Thymus (tissue), 14 donors: ENCODE measurements at places on chromosomes 6 and 20. TPM values are rescaled to one million over a fixed set of nuclear protein-coding genes. Genes with fewer than 3 reads are reported as not detected.
A peak's percentile ranks its signal among the peaks of the same experiment; 100 is the strongest.

DNA sequence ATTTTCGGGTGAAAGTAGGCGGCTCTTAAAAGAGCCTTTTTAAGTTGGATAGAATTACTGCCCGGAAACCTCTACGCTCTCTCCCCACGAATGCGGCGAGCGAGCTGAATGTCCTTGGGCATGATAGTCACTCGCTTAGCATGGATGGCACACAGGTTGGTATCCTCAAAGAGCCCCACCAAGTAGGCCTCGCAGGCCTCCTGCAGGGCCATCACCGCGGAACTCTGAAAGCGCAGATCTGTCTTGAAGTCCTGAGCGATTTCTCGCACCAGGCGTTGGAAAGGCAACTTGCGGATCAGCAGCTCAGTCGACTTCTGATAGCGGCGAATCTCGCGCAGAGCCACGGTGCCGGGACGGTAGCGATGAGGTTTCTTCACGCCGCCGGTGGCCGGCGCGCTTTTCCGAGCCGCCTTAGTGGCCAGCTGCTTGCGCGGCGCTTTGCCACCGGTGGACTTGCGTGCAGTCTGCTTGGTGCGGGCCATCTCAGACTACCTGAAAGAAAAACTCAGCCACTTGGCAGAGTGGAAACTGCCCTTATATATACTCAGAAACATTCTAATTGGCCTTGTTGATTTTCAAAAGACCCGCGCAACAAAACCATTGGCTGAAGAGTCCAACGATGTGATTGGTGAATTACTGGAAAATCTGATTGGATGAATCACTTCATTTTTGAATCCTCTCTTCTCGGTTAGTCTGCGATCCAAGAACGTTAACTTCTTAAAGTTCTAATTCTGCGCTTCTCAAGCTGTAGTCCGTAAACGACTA is 93.9 kb upstream of the BTN3A2 start:
- H3K36me3 ChIP-seq = no peaks in the 10 kb centered on the region
- H3K27me3 ChIP-seq = no peaks in the 10 kb centered on the region
- peaks cover 9% of the 10 kb centered on the region for H3K4me1 ChIP-seq

The ETV7 gene
- total RNA-seq = 4.4 TPM

The WFDC10B gene
- not detected for total RNA-seq

The PHF10 gene
- total RNA-seq = 32.4 TPM

GRCh38 chr6:127447780-127448179 is 11.4 kb downstream of the KIAA0408 start:
- H3K4me1 ChIP-seq = no peaks in the 10 kb centered on the region
- H3K27me3 ChIP-seq = no peaks in the 10 kb centered on the region
- no peak overlapping the region for H3K4me3 ChIP-seq
- no peak for DNase-seq
- no peak overlapping the region for H3K27ac ChIP-seq
- no peaks in the 10 kb centered on the region for H3K36me3 ChIP-seq

GRCh38 chr6:106094964-106095335 is 8.8 kb downstream of the PRDM1 start:
- no peaks in the 10 kb centered on the region for H3K36me3 ChIP-seq
- peaks cover 11% of the 10 kb centered on the region for H3K4me1 ChIP-seq
- H3K27me3 ChIP-seq = peaks cover 37% of the 10 kb centered on the region
- no peak overlapping the region for H3K4me3 ChIP-seq

The MUC21 gene
- total RNA-seq = under 0.01 TPM

DNA sequence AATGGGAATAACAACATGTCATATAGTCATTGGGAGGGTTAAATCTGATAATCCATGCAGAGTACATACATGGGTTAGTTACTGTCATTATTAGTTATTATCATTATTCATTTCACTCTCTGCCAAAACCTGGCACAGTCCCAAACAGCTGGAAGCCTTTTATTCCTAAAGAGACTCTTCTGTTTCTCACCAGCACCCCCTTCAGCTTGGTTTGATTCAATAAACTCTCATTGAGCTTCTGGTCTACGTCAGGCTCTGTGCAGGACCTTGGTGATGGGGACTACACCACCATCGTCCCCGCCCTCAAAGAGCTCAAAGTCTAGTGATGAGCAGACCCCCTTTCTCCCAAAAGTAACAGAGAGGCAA is 2.3 kb downstream of the KCNK15 start:
- no peak overlapping the region for H3K4me3 ChIP-seq
- no peak for DNase-seq
- H3K4me1 ChIP-seq = no peaks in the 10 kb centered on the region
- H3K36me3 ChIP-seq = no peaks in the 10 kb centered on the region

- H3K4me3 ChIP-seq = no peak overlapping the region
- no peak for DNase-seq
- peaks cover 12% of the 10 kb centered on the region for H3K4me1 ChIP-seq
Observed at GRCh38 chr6:25175196-25175595, 104.0 kb upstream of the CARMIL1 start.

GRCh38 chr20:61099806-61100205 is 152.3 kb upstream of the CDH4 start:
- no peak for DNase-seq
- H3K36me3 ChIP-seq = no peaks in the 10 kb centered on the region
- no peaks in the 10 kb centered on the region for H3K4me1 ChIP-seq
- no peaks in the 10 kb centered on the region for H3K27me3 ChIP-seq
- H3K27ac ChIP-seq = no peak overlapping the region

DNA sequence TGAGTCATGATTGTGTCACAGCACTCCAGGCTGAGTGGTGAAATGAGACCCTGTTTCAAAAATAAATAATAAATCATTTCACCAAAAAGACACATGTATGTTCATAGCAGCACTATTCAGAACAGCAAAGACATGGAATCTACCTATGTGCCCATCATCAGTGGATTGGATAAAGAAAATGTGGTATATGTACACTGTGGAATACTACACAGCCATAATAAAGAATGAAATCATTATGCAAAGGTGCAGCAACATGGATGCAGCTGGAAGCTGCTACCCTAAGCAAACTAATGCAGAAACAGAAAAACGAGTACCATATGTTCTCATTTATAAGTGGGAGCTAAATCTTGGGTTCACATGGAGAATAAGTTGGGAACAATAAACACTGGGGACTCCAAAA is 33.1 kb downstream of the ZNF451 start:
- H3K36me3 ChIP-seq = peaks cover 2% of the 10 kb centered on the region
- no peaks in the 10 kb centered on the region for H3K27me3 ChIP-seq
- no peaks in the 10 kb centered on the region for H3K4me1 ChIP-seq
- no peak for DNase-seq

The AVP gene
- 0.33 TPM for total RNA-seq

GRCh38 chr6:12403201-12403826 is 113.2 kb downstream of the EDN1 start:
- no peak for DNase-seq
- H3K4me1 ChIP-seq = no peaks in the 10 kb centered on the region

The ZBTB46 gene
- 5.8 TPM for total RNA-seq

The CST4 gene
- total RNA-seq = 0.80 TPM

- no peak overlapping the region for H3K4me3 ChIP-seq
- no peaks in the 10 kb centered on the region for H3K36me3 ChIP-seq
- no peak for DNase-seq
- no peaks in the 10 kb centered on the region for H3K4me1 ChIP-seq
- no peaks in the 10 kb centered on the region for H3K27me3 ChIP-seq
Observed at GRCh38 chr20:60116128-60116909, 158.1 kb downstream of the CDH26 start.

- peak; percentile 63 for DNase-seq
- no peak overlapping the region for H3K4me3 ChIP-seq
- peaks cover 3% of the 10 kb centered on the region for H3K4me1 ChIP-seq
- no peaks in the 10 kb centered on the region for H3K36me3 ChIP-seq
Observed at GRCh38 chr6:25490018-25490801, 161.8 kb upstream of the SCGN start.

- H3K27ac ChIP-seq = no peak overlapping the region
- H3K27me3 ChIP-seq = no peaks in the 10 kb centered on the region
- no peaks in the 10 kb centered on the region for H3K4me1 ChIP-seq
Observed at GRCh38 chr6:124028117-124028516, 224.5 kb downstream of the NKAIN2 start.

The BEND3 gene
- 1.5 TPM for total RNA-seq

- H3K4me1 ChIP-seq = peaks cover 15% of the 10 kb centered on the region
- H3K4me3 ChIP-seq = no peak overlapping the region
- no peaks in the 10 kb centered on the region for H3K27me3 ChIP-seq
- H3K36me3 ChIP-seq = no peaks in the 10 kb centered on the region
Observed at GRCh38 chr20:49697071-49697470, 16.6 kb downstream of the B4GALT5 start.

The TXLNB gene
- total RNA-seq = 11.2 TPM

DNA sequence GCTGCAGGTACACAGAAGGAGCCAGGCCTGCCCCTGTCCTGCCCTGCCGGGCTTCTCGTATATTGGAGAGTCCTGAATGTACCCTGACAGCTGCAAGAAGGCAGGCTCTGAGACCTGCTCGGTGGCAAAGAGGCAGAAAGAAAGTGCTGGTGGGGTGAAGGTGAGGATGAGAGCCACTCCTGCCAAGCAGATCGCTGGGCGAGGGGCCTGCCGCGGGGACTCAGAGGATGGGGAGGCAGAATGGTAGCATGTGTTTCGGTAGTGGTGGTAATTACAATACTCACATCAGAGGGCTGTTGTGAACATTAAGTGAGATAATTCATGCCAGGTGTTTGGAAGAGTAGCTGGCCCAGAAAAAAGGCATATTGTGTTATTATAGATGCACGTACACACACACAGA is 56.6 kb upstream of the SLC22A23 start:
- DNase-seq = no peak
- no peaks in the 10 kb centered on the region for H3K27me3 ChIP-seq
- H3K4me3 ChIP-seq = no peak overlapping the region
- H3K27ac ChIP-seq = no peak overlapping the region

The C20orf202 gene
- total RNA-seq = 0.09 TPM

The PROKR2 gene
- not detected for total RNA-seq

- H3K27me3 ChIP-seq = no peaks in the 10 kb centered on the region
- DNase-seq = no peak
- no peak overlapping the region for H3K4me3 ChIP-seq
- no peak overlapping the region for H3K27ac ChIP-seq
- peaks cover 10% of the 10 kb centered on the region for H3K4me1 ChIP-seq
- H3K36me3 ChIP-seq = no peaks in the 10 kb centered on the region
Observed at GRCh38 chr6:343960-344815, 47.4 kb upstream of the IRF4 start.

GRCh38 chr6:44277763-44278162 is 7.5 kb downstream of the TMEM151B start:
- peaks cover 30% of the 10 kb centered on the region for H3K27me3 ChIP-seq
- no peak for DNase-seq
- no peak overlapping the region for H3K4me3 ChIP-seq
- peaks cover 5% of the 10 kb centered on the region for H3K4me1 ChIP-seq
- no peaks in the 10 kb centered on the region for H3K36me3 ChIP-seq

The ATP6V1G2 gene
- 3.3 TPM for total RNA-seq

GRCh38 chr20:4152696-4153235 is 137.4 kb upstream of the RNF24 start:
- H3K4me1 ChIP-seq = peaks cover 24% of the 10 kb centered on the region
- no peaks in the 10 kb centered on the region for H3K36me3 ChIP-seq
- no peak overlapping the region for H3K4me3 ChIP-seq
- no peak overlapping the region for H3K27ac ChIP-seq

DNA sequence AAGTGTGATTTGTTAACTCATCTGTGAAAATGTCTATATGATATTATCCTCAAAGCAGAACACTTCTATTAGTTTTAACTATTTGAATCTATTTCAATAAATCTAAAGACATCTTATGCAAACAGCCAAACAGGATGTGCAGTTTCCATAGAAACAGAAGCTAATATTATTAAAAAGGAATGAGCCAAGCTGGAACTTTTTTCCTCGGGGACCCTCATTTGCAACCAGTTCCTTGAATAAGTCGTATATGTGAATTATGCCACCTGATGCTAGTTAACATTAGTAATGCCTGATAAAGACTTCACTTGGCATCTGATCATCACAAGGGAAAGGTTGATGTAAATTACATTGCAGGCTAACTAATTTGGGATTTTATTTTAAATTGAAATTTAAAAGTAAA is 216.9 kb upstream of the SMLR1 start:
- no peak overlapping the region for H3K27ac ChIP-seq
- no peak overlapping the region for H3K4me3 ChIP-seq
- no peaks in the 10 kb centered on the region for H3K27me3 ChIP-seq
- no peaks in the 10 kb centered on the region for H3K36me3 ChIP-seq
- no peak for DNase-seq

DNA sequence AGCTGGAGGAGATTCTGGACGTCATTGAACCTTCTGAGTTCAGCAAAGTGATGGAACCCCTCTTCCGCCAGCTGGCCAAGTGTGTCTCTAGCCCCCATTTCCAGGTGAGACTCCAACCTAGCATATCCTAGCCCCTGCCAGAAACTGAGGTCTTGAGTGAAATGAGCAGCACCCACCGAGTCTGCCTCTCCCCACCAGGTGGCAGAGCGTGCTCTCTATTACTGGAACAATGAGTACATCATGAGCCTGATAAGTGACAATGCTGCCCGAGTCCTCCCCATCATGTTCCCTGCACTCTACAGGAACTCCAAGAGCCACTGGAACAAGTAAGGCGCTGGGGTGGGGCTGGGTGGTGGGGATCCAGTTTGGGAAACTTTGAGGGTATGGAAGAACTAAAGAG is 4.6 kb downstream of the MEA1 start:
- no peak overlapping the region for H3K4me3 ChIP-seq
- H3K4me1 ChIP-seq = peaks cover 7% of the 10 kb centered on the region
- no peak overlapping the region for H3K27ac ChIP-seq
- no peaks in the 10 kb centered on the region for H3K27me3 ChIP-seq
- peaks cover 76% of the 10 kb centered on the region for H3K36me3 ChIP-seq

DNA sequence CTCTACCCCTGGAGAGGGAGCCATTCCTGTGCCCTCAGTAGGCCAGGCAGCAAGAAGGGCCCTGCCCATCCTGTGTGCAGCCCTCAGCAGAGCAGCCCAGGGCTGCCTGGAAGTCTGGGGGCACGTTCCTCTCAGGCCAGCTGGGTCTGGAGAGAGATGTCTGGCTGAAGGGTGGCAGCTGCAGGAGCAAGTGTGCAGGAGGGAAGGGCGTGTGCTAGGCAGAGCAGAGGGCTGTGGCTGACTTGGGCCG is 62.7 kb downstream of the NOL4L start:
- H3K4me3 ChIP-seq = no peak overlapping the region
- peak overlapping the region; percentile 67 for H3K27ac ChIP-seq
- peaks cover 59% of the 10 kb centered on the region for H3K4me1 ChIP-seq
- peaks cover 65% of the 10 kb centered on the region for H3K36me3 ChIP-seq

- no peaks in the 10 kb centered on the region for H3K27me3 ChIP-seq
- no peaks in the 10 kb centered on the region for H3K4me1 ChIP-seq
- no peak for DNase-seq
- H3K36me3 ChIP-seq = no peaks in the 10 kb centered on the region
Observed at GRCh38 chr6:53583451-53583850, 38.5 kb upstream of the GCLC start.

GRCh38 chr6:119326291-119327005 is 23.1 kb downstream of the MAN1A1 start:
- no peak for DNase-seq
- no peaks in the 10 kb centered on the region for H3K27me3 ChIP-seq
- H3K36me3 ChIP-seq = no peaks in the 10 kb centered on the region
- H3K4me1 ChIP-seq = peaks cover 25% of the 10 kb centered on the region

The MYB gene
- total RNA-seq = 84.7 TPM

GRCh38 chr20:49276961-49277785 is 684 bp downstream of the ZNFX1 start:
- H3K4me1 ChIP-seq = peaks cover 23% of the 10 kb centered on the region
- no peaks in the 10 kb centered on the region for H3K27me3 ChIP-seq
- peak overlapping the region; percentile 75 for H3K4me3 ChIP-seq
